NCI-H2171 treated with DMSO at 0.1 percent for 48 hours (cell line): ENCODE measurements at places on chromosomes 16 and 17.

GRCh38 chr17:60353773-60354172 lies 38.2 kb downstream of the USP32 start:
- no peak for DNase-seq

DNA sequence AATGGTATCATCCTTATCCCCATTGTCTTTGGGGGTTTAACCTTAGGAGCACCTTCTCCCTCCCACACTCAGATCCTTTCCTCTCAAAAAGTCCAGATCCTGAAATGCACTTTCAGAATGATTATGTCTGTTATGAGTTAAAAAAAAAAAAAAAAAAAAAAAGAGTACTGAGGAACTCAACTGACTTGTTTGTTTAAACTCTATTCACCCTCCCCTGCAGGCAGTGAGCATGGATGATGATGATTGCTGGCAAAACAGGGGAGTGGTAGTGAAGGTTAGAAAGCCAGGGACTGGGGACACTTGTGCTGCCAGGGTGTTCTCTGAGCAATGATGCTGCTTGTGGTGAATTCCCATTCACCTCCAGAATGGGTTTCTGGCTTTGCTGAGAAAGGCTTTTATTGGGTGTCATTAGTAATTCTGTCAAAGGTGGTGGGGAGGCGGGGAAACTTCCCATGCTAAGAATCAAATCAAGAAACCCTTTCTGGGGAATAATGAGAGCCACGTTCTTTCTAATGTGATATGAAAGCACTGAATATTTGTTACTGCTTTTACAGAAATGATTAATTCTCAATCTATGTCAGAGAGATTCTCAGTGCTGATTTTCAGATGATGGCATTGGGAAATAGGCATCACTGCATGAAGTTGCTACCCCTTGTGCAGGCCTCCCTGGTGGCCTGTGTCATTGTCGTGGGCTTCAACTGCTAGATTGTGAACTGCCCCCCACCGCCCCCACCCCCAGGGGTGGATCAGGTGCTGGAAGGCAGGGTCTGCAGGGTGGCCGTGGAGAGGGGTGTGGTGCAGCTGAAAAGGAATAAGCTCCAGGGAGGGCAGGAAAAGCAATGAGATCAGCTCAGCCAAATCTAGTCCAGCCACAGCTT lies 14.1 kb downstream of the CCL4 start:
- no peak for DNase-seq

- no peak for DNase-seq
These were observed 1164.7 kb upstream of the CDH8 start for GRCh38 chr16:63200940-63201339.

DNA sequence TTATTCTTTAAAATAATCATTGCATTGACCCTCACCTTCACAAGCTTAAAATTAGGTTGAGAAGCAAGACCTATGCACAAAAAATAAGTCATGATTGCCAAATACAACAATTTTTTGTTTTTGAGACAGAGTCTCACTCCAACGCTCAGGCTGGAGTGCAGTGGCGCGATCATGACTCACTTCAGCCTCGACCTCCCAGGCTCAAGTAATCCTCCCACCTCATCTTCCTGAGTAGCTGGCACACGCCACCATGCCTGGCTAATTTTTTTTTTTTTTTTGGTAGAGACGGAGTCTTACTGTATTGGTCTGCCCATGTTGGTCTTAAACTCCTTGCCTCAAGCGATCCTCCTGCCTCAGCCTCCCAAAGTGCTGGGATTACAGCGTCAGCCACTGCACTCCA lies 24.2 kb downstream of the ZNF652 start:
- DNase-seq, result no peak
